ENCODE measurements at places on chromosomes 13 and 19.

DNA sequence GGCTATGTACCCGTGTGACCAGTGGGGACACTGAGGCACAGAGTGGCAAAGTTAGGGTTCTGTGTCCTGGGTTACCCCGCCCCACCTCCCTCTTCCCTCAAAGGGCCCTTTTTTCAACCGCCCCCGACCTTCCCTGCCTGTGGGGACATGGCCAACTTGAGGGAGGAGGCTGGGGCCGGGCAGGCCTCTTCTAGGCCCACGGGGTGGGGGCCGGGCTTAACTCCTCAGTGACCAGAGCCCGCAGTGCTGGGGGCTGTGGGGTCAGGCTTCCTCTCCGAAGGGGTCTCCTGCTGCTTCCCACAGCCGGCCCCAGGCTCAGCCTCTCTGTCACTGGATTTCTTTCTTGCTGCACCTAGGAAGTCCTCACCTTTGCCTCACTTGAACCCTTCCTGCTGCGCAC is 23.9 kb downstream of the PIAS4 start:
- DNase-seq, result no peak

DNA sequence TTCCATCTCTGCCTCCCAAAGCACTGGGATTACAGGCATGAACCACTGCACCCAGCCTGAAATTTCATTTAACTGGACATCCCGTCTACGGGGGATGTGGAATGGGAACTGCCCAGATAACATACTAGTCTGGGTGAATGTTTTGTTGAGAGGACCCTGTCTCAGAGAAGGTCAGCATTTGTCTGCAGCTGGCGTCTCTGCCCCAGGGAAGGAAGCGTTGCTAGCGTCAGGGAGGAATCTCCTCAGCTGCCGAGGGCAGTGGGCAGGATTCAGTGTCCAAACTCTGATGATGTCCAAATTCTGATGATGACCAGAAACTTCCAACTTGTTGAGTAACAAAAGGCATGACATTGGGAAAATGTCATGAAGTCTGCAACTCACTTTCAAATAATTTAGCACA is 3.1 kb downstream of the NXNL1 start:
- no peak for DNase-seq

DNA sequence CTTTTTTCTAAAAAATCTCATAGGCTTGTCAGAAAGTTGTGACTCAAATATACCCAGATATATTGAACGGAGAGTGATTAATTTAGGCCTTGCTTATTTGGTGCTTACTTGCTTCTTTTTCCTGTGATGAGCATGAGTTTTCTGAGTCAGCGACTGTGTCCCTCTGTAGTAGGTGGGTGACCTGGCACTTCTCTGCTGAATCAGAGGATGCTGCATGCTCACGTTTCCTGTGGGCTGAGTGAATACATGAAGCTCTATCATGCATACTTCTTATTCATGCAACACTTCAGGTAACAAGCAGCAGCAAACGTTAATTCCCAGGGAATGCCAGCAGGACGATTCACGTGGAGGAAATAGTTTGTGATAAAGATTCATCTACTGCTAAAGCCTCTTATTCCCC is 245.0 kb downstream of the KLF5 start:
- DNase-seq, result no peak

- DNase-seq, result no peak
Observed at GRCh38 chr19:34337739-34338138, 27.3 kb upstream of the GPI start.

DNA sequence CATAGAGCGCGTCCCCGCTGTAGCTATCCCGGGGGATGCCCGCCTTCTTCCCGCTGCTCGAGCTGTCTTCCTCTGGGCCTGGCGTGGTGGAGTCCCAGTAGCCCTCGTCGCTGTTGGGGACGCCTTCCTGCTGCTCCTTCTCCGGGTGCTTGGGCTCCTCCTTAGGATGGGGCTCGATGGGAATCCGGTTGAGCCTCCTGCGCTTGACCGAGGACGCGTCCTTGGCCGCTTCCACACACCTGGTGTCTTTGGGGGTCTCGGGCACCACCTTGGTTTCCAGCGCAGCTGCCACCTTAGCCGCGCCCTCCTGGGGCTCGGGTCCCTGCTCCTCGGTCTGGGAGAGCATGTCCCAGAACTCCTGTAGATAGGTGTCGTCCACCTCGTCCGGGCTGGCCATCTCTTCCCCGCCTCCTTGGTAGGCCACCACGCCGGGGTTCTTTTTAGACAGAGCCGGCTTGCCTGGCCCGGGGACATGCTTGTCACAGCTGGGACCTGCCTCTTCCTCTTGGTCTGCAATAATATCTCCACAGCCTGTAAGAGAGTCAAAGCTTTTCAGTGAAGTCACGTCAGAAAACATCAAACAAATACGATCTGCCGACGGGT is 2.0 kb downstream of the AMER2 start:
- DNase-seq, result no peak

GRCh38 chr19:366951-367350 is 22.4 kb upstream of the MIER2 start:
- DNase-seq, result no peak

DNA sequence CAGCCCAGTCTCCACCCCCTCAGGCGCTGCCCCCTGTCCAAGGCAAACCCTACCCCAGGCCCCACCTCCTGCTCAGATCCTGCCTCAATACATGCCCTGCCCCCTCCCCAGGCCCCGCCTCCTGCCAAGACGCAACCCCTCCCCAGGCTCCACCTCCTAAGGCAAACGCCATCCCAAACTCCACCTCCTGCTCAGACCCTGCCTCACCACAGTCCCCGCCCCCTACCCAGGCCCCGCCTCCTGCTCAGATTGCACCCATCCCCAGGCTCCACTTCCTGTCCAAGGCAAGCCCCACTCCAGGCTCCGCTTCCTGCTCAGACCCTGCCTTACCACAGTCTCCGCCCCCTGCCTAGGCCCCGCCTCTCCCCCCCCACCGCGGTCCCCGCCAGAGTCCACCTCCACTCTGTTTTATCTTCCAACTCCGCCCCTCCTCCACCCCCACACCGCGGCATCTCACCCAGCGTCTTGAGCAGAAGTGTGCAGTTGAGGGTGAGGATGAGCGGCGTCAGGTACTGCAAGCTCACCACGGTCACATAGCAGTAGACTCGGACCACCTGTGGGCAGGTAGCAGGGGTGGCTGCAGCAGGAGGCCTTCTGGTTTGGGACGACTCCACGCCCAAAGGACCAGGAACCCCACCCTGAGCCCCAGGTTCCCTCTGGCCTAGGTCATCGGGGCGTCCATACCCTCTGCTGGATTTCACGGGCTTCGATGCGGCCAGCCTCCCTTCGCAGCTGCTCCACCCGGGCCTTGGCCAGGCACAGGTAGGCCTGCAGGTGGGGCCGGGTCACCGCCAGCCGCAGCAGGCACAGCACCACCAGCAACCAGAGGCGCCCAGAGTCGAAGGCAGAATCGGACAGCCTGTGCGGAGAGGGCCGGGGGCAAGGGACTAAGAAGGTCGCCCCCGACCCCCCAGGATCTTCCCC is 17.7 kb downstream of the TMEM161A start:
- no peak for DNase-seq

- no peak for DNase-seq
Observed at GRCh38 chr13:83024955-83025594, 857.2 kb downstream of the SLITRK1 start.

DNA sequence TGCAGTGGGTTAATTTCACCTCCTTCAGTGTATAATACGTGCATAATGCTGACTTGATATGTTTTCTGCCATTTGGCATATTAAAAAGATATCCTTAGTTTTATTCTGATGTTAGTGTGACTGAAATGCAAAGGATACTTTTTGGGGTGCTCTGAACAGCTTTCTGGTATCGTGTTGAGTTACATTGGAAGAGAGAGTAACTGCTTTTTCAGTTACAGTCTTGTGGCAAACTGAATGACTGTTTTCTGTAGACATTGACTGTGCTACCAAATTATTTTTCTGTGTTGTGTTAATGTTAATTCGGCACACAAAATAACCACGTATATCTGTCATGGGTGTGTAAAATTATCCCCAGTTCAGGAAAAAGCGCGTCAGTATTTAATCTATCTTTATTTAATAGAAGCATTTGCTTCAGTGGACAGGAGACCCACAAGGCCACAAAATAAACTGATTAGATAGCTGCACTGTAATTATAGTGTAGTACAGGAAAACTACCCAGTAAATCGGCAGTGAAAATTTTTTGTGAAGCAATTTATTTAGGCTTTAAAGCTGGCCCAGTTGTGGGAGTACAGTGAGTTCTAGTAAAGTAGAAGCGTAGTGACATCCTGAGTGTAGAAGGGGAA is 2.5 kb downstream of the URI1 start:
- DNase-seq, result peak; percentile 59

GRCh38 chr13:112648966-112649690 is 40.7 kb upstream of the ATP11A start:
- DNase-seq, result no peak

GRCh38 chr19:8208119-8208921 is 850 bp upstream of the CERS4 start:
- no peak for DNase-seq

GRCh38 chr13:39397226-39397895 is 205.6 kb downstream of the LHFPL6 start:
- DNase-seq, result no peak

GRCh38 chr19:54023191-54023590 is 31.8 kb downstream of the CACNG6 start:
- no peak for DNase-seq

GRCh38 chr19:43306097-43306496 is 36.8 kb upstream of the PSG9 start:
- no peak for DNase-seq

GRCh38 chr13:28707629-28708427 is 10.9 kb downstream of the SLC46A3 start:
- DNase-seq, result peak; percentile 91

- no peak for DNase-seq
Observed at GRCh38 chr19:39428283-39429112, 7.3 kb downstream of the RPS16 start.

DNA sequence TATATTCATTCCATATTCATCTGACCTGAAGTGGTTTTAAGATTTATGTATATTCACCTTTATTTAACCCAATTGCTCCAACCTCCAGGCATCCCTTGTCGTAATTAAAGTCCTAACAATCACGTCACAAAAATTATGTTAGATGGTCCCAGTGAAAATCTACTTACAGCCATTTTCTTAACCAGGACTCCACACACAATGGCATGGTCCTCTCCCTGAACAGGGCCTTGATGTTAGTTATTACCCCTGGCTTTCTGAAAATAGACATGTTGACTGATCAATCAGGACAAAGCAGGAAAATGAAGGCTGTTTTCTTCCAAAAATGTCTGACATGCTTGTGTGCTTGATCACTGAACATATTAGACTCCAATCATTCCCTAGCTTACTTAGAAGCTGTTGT is 542.7 kb upstream of the SLITRK5 start:
- DNase-seq, result no peak

DNA sequence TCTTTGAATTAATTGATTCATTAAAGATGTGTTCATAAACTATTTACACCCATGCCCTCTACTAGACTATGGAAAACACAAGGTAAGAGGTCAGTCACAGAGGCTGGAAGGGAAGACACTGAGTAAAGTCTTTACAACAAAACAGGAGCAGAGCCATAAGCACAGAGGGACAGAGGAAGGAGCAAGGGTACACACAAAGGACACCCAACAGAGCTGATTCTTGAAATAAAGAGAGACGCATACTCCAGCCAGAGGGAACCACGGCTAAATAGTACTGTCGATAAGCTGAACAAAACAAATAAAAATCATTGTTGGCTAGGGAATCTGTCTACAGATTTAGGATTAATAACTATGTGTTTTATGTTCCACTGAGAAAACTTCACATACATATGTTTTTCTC is 289.2 kb downstream of the EFNB2 start:
- DNase-seq, result no peak

- DNase-seq, result no peak
Observed at GRCh38 chr13:68232351-68233130, 1002.4 kb upstream of the PCDH9 start.

- DNase-seq, result no peak
Observed at GRCh38 chr13:36548129-36548528, 115.8 kb downstream of the CCNA1 start.

DNA sequence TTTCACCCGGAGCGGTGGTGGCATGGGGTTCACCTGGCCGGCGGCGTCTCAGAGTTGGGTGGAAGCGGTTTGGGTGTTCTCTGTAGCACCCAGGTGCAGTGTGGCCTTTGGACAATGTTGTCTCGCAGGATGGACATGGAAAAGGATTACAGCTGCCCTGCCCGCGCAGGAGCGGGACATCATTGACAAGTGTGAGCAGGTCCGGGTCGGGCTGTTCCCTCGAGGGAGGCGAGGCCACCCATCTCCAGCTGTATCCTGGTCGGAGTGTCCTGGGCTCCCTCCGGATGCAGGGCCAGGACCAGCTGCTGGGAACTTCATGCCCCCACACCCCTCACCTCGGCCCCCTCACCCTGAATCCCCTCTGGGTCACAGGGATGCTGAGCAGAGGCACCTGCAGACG is 7.8 kb upstream of the ZNF14 start:
- DNase-seq, result no peak

DNA sequence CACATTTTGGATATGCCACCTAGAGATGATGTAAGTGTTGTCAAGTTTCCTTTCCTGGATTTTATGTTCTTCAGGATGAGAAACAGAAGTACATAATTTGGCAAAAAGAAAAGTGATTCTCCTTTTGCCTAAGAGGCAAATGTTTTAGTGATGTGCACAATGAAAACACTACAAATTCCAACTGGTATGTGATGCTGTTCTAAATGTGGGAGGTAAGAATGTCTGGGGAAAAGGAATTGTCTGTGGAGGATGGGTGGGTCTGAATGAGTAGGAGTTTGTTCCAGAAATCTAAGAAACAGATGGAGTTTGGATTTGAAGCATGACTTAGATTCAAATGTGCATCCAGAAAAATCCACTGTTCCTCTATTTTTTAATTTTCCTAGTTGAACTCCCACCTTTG is 473.6 kb upstream of the SPRY2 start:
- no peak for DNase-seq

- DNase-seq, result no peak
Observed at GRCh38 chr19:55289117-55289796, 5.5 kb downstream of the BRSK1 start.

DNA sequence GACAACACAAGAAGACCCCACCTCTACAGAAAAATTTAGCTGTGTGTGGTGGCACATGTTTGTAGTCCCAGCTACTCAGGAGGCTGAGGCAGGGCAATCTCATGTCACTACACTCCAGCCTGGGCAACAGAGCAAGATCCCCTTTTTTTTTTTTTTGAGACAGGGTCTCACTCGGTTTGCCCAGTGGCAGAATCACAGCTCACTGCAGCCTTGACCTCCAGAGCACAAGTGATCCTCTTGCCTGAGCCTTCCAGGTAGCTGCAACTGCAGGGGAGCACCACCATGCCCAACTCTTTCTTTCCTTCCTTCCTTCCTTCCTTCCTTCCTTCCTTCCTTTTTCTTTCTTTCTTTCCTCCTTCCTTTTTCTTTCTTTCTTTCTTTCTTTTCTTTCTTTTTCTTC is 4.2 kb upstream of the CLEC4G start:
- DNase-seq, result no peak

GRCh38 chr19:12943437-12944044 is 2.1 kb upstream of the RAD23A start:
- no peak for DNase-seq

GRCh38 chr13:37870895-37871550 is 1.5 kb upstream of the TRPC4 start:
- no peak for DNase-seq

- DNase-seq, result no peak
Observed at GRCh38 chr13:45941261-45941660, 89.7 kb upstream of the SIAH3 start.
